ENCODE measurements at places on chromosomes 5 and 9.

DNA sequence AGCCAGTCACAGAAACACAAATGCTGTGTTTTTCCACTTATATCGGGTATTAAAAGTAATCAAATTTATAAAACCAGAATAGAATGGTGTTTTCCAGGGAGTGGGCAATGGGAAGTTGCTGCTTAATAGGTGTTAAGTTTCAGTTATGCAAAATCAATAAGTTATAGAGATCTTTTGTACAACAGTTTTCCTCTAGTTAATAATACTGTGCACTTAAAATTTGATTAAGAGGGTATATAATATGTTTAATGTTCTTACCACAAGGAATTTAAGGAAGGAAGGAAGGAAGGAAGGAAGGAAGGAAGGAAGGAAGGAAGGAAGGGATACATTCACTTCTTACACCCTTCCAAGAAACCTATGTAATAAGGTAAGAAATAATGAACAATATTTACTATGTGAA lies 867.7 kb upstream of the CDH6 start:
- no peak for DNase-seq

DNA sequence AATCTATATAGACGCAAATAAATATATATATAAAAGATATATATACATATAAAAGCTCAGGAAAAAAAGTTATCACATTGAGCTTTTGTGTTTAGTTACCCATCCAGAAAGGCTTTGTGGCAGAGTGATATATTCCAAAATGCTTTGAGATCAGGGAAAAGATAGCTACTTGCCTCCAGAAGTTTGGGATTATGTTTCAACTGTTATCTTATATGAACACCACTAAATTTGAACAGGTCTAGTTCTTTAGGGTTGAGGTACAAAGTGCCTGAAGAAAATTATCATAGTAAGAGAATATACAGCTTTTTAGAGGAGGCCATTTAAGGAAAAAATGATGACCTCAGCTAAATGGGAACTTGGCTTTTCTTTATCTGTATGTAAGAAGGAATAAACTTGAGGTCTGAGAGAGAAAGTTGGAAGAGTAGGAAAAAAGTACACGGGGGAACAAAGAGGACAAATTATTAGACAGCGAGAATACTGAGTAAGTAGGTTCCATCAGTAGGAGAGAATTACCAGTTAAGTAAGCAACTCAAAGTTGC lies 2.4 kb downstream of the ERP44 start:
- DNase-seq: no peak

- DNase-seq: no peak
Measured at GRCh38 chr5:170511551-170512258, 7.9 kb downstream of the KCNIP1 start.

- DNase-seq: no peak
Measured at GRCh38 chr5:88542786-88543185, 274.1 kb upstream of the TMEM161B start.

GRCh38 chr9:133514460-133515239 lies 10.1 kb downstream of the MYMK start:
- DNase-seq: no peak

- DNase-seq: no peak
Measured at GRCh38 chr5:112203229-112203628, 215.8 kb downstream of the EPB41L4A start.

DNA sequence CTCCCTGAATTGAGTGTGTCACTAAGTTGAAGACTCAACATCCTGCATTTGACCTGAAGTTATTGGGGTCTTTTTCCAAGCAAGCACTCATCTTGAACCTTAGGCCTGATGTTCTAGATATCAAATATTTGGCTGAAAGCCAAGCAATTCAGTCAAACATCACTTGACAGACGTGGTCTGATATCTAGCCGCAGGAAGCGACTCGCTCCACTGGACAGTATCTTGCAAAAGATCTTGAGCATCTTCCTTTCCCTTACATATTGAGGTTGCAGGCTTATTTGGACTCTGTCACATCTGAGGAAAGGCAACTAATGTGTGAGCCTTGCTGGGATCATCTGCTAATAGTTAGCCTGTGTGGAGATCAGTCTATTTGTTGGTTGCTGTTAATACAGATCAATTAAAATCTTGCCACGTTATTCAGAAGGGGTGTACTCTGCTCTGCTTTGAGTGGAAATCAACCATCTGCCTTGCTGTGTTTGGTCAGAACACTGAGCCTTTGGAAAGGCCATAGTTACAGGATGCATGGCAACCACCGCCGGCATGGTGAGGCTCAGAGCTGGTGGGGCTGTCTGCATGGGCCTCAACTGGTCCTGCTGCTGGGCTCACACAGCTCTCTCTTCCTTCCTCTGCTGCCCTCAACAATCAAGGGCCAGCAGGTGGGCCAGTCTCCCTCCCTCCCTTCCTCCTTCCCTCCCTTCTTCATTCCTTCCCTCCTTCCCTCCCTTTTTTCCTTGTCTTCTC lies 166.9 kb upstream of the KLF9 start:
- no peak for DNase-seq

GRCh38 chr5:149578896-149579295 lies 2.4 kb upstream of the ARHGEF37 start:
- DNase-seq: no peak

GRCh38 chr5:5470933-5471332 lies 48.5 kb downstream of the ICE1 start:
- DNase-seq: no peak

DNA sequence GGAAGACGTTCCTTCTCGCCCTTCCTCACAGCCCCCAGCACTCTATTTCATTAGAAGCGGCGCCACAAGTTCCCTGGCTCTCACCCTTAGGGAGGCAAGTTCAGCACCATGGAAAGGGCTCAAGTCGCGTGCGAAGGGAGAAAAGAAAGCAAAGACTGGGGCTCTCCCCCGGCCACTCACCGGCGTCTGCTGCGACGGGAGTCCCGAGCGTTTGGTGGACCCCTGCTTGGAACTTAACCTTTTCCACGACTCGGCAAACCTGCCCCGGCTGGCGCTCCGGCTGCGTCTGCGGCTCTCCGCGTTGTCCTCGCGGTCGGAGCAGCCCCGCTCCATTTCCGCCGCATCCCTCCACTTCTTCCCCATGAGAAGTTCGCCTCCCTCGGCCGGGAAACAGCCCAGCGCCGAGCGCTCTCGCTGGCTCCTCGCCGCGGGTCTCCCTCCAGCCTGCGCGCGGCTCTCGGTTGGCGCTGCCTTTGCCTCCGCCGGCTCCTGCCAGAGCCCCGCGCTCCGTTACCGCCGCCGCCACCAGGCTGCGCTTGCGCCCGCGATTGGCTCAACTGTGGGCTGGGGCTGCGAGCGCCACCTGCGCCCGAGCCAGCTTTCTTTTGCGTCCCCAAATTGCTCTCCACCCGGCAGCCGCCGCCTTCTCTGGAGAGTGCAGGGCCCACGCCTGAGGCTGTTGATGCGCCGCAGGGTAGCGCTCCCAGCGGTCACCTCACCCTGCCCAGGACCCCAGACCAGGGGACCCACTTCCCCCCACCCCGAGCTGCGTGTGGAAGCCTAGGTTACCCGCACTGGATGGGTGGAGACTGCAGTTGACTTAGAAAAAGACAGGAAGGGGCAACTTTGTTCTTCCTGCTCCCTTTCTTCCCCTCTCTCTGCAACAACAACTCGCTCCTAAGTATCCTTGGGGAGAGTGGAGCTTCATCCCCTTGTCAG lies 321.6 kb downstream of the CEMIP2 start:
- peak; percentile 54 for DNase-seq

GRCh38 chr5:55530669-55531068 lies 4.1 kb downstream of the PLPP1 start:
- no peak for DNase-seq

DNA sequence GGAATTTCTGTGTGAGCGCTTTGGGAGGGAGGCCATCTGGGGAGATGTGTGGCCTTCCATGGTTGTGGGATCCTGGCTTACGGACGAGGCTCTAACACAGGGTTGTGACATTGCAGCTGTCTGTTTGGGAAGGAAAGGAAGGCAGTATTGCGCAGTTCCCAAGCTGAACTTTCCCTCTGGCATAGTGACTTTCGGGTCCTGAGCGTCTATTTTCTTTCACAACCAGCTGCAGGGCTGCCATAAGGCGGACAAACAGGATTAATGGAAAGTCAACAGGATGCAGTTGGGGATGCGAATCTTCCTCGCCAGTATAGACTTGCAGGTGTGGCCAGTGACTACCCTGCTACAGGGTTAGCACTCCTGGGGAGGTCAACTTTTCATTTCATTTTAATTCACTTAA lies 25.9 kb downstream of the CCT5 start:
- DNase-seq: no peak

DNA sequence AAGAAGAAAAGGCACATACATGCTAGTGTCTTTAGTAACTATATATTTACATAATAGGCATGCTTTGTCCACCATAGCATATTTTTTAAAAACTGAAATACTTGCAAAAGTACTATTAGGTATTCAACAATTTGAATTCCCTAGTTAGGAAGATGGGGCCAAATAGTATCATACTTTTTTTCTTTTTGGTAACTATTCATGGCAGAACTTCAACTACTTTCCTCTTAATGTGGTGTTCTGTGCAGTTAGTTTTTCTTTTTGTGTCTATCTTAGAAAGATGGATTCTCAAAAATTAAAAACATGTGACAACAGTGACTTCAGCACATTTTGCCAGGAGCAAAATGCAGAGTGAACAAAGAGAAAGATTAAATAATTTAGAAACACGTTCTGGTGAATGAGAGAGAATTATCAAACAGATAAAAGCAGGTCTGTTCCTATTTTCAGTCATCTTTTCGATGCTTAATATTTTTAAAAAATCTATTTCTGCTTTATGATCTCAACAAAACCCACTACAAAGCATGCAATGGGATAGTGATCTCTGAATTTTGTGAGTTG lies 341.1 kb downstream of the ARL15 start:
- DNase-seq: no peak

DNA sequence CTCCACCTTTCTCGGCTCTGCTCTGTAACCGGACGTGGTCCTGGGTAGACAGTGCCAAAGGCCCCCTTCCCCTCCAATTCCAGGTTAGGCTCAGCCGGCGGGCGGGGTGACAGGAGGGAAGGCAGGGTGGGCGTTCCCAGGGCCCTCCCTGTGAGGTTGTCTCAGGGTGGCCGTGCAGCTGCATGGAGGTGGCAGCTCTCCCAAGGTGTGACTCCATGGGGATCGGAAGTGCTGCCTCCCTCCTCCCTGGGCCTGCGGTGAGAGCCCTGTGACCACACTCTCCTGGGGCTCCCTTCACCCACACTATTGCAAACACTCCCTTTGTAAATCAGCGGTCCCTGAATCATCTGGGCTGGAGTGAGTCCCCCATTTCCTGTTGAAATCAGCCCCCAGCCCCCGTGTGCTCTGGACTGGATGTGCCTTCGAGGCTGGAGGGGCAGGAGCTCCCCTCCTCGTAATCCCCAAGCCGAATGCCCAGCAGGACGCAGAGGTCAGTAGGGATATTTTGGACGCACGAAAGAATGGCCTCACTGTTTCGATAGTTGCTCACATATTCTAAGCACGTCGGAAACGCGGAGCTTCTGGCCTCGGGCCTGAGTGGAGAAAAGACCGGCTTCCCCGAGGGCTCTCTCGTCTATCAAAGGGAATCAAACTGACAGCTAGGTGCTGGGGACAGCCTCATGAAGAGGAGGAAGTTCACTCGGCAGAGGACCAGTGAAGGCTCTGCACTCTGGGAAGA lies 107.6 kb upstream of the COL5A1 start:
- DNase-seq: no peak

DNA sequence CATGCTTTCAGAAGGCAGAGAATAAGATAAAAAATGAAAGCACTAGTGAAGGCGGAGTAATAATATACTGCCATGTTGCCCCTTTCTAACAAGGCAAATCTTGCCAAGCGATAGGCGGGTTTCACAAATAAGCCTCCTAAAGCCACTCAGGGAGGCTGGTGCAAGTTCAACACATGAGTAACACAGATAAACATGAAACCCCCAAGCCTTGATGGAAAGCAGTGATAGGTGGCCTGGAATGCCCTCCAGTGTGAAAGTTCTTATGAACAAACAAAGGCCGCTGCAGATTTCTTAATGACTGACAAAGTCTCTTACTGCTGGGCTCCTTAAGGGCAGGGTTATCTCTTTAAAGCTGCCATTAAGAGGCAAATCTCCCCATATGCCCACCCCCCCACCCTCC lies 154.7 kb downstream of the ZDHHC21 start:
- DNase-seq: no peak

DNA sequence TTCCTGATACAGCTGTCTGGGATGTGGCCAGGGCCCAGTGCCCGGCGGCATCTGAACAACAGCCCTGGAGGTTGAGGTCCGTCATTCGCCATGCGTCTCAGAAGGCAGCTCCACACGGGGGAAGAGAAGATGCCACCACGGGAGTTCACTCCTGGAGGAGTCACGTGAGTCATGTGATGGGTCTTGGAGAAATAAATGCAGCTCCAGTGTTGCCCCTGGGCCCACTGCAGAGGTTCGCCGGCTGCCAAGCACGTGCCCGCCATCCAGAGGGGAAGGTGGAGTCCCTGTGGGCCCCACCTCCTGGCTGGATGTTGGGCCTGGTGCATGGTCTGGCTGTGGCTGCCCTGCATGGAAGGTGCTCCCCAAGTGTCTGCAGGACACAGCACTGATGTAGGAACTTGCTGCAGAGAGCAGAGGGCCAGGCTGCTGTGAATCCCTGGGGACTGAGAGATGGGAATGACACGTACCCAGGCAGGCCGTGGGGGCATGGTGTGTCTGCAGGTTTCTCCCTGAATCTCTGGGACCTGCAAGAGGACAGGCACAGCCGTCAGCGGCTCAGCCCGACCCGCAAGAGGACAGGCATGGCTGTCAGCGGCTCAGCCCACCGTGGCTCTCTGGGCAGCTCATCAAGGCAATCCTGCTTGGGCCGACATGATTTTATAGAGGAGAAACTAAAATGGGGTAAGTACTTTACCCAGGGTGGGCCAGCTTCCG lies 418.3 kb upstream of the IRX4 start:
- no peak for DNase-seq
